ENCODE measurements at places on chromosomes 5 and 9.

DNA sequence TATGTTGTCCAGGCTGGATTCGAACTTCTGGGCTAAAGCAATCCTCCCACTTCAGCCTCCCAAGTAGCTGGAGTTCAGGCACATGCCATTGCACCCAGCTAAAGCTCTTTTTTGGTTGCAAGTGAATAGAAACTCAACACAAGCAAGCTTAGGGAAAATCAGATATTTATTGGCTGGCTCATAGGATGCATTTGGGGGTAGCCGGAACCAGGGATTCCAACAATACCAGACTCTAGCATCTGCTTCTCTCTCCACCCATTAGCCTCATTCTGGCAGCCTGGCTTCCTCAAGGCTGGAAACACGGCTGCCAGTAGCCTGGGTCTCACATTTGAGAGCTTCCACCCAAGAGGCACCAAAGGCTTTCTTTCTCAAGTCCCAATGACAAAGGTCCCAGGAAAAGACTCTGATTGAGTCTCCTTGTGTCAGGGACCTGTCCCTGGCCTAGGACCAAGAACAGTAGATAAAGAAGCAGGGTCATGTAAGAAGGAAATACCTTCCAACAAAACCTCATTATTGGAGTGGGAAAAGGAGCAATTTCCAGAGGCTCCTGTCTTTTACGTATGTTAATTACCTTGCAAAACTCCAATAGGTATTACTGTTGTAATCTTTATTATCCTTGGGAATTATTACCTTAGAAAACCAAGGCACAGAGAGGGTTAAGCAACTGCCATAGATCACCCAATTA is 23.0 kb upstream of the B4GALT1 start:
- no peak overlapping the region for H3K27ac ChIP-seq
- H3K36me3 ChIP-seq: no peaks in the 10 kb centered on the region
- H3K4me1 ChIP-seq: peaks cover 6% of the 10 kb centered on the region
- DNase-seq: no peak

GRCh38 chr5:150626853-150627276 is 13.6 kb upstream of the SYNPO start:
- no peak for DNase-seq
- no peak overlapping the region for H3K27ac ChIP-seq
- peaks cover 38% of the 10 kb centered on the region for H3K27me3 ChIP-seq
- H3K36me3 ChIP-seq: peaks cover 5% of the 10 kb centered on the region
- no peak overlapping the region for H3K4me3 ChIP-seq

DNA sequence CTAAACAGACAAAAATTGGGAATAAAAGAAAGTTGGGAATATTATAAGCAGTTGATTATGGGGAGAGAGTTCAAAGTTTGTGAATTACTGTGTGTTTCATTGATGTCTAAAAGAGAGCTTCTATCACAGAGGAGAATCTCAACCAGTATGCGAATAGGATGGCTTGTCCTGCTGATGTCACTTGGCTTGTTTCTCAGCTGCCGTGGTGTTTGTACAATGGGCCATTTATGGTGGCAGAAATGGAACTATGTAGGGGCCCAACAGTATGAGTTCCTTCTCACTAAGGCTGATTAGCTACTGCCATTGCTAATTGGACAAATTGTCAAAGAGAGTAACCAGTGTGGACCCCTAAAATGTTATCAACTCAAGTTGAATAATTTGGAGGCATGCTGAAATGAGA is 103.9 kb downstream of the ST8SIA4 start:
- DNase-seq: no peak
- H3K27me3 ChIP-seq: no peaks in the 10 kb centered on the region
- H3K4me1 ChIP-seq: no peaks in the 10 kb centered on the region
- no peak overlapping the region for H3K27ac ChIP-seq

DNA sequence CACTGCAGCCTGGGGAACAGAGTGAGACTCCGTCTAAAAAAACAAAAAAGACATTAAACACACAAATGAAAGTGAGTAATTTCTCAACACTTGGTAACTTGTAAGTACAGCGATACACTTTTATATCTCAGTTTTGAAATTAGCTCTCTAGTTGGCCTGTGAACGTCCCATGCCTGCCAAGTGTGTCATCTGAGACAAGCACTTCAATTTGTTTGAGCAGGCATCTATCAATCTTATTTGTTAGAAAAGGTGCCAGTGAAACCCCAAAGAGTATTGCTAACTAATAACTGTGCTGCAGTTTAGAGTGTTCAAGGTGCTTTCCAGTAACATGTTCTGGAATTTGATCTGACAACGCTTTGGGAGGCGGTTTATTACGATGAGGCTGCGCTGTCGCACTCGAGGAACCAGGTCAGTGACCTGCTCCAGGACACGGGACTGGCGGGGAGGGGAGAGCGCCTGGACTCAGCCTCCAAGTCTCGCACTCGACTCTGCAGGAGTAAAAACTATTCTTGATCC is 1.1 kb upstream of the SPIN1 start:
- H3K4me3 ChIP-seq: peak overlapping the region; percentile 96
- DNase-seq: peak; percentile 11
- no peaks in the 10 kb centered on the region for H3K36me3 ChIP-seq
- peaks cover 15% of the 10 kb centered on the region for H3K4me1 ChIP-seq
- no peaks in the 10 kb centered on the region for H3K27me3 ChIP-seq

DNA sequence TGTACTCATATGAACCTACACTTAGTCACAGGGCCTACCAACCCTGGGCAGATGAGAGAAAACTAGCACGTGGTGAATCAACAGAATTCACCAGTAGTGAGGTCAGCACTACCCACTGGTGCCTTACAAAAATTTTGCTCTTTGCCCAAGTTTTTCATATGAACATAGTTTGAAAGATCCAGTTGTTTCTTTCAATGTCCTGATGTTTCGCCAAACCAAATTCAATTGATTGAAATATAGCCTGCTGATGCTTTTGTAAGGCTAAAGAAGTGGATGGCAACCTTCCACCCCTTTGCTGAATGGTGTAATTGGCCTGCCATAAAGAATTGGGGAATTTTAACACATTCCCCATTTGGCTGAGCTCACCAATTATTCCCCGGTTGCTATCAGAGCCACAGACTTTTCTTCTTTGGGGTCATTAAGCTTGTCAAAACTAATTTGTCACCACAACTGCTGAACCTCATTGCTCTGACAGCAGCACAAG is 339.2 kb downstream of the GLIS3 start:
- no peak for DNase-seq
- no peak overlapping the region for H3K27ac ChIP-seq
- peaks cover 21% of the 10 kb centered on the region for H3K27me3 ChIP-seq
- H3K4me3 ChIP-seq: no peak overlapping the region

DNA sequence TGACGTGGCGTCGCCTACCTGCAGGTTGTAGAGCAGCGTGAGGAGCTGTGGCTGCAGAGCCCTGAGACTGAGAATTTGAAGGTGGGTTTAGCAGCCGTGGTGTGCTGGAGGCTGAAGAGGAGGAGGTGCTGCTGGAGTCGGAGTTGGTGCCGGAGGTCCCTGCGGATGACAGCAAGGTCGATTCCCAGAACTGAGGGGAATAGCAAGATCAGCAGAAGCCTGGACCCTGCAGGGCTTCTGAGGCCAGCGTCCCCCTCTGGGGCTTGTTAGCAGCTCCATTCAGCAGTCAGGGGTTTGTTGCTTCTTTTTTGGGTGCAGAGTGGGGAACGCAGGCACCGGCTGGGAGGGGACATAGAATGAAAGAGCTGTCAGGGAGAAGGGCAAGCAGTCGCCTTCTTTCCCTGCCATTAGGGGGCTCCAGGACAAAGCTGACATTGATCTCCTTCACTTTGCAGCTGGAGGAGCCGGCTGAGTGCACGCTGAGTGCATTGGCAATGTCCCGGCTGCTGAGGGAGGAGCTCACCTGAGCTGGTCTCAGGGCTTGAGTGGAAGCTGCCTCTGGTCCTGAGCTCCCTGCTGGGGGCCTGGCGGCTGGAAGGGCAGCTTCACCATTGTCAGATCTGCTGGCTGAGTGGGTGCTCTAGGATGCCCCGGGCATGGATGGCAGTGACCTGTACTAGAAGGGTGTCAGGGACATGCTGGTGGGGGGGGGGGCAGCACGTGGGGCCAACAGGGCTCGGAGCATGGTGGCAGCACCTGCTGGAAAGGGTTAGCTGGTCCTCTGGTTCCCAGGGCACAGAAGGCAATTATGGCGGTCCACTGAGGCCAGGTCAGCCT is 20.8 kb downstream of the OBP2B start:
- H3K36me3 ChIP-seq: peaks cover 3% of the 10 kb centered on the region
- H3K27me3 ChIP-seq: peaks cover 40% of the 10 kb centered on the region
- H3K27ac ChIP-seq: no peak overlapping the region
- H3K4me3 ChIP-seq: no peak overlapping the region

- H3K27me3 ChIP-seq: no peaks in the 10 kb centered on the region
- H3K4me1 ChIP-seq: peaks cover 32% of the 10 kb centered on the region
- DNase-seq: no peak
- H3K27ac ChIP-seq: no peak overlapping the region
- H3K4me3 ChIP-seq: no peak overlapping the region
- H3K36me3 ChIP-seq: peaks cover 7% of the 10 kb centered on the region
These were observed 22.4 kb downstream of the MVB12B start for GRCh38 chr9:126348911-126349550.

DNA sequence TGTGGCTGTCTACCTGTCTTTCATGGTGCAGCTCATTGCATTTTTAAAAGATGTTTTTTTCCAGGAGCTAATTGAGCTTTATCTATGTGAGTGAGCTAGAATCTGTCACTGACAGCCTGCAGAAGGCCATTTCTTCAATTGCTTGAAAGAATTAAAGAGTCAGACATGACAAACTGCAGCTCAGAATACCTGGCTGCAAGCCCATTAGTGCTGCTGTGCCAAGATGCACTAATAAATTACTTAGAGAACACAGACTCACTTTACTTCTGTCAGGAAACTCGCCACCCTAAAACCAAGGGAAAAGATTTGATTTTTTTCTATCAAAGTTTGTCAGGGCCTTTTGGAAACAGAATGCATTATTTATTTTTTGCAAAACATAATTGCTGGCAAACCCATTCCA is 368.3 kb downstream of the CAAP1 start:
- no peaks in the 10 kb centered on the region for H3K27me3 ChIP-seq
- no peak overlapping the region for H3K4me3 ChIP-seq
- no peak for DNase-seq

DNA sequence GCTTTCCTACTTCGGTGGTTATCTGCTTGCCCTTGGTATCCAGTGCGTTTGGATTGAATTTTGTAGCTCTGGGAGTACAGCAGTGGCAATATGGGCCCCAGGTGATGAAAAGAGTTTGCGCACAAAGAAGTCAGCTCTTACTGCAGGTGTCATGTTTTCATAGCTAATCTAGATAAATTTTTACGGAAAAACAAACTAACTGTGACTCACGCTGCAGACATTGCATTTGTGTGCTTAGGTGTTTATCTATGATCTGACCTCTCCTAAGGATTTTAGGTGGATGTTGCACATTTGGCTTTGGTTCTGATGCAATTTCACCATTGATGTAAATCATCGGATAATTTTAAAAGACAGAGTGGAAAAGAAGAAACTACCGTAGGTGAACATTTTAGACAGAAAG is 92.1 kb downstream of the VCAN start:
- H3K4me1 ChIP-seq: no peaks in the 10 kb centered on the region
- H3K27ac ChIP-seq: no peak overlapping the region
- DNase-seq: no peak
- H3K27me3 ChIP-seq: peaks cover 75% of the 10 kb centered on the region
- no peaks in the 10 kb centered on the region for H3K36me3 ChIP-seq
- H3K4me3 ChIP-seq: no peak overlapping the region

DNA sequence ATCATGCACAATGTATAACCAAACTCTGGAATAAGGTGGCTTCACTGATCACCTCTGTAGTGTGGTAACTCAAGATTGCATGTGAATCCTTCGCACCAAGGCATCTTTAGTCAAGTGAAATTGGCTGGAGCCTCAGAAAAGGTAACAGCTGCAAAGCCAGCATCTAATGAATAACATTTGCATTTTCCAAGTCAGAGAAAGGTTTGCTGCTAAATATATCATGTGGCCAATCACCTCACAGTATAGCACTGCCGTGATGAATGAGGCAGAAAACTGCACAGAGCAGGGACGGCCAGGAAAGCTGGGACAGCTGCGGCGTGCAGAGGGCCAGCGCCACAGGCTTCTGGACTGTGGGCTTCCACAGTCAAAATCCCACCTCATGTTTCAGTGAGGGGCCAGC is 18.5 kb downstream of the MRPS27 start:
- H3K4me1 ChIP-seq: peaks cover 27% of the 10 kb centered on the region
- H3K4me3 ChIP-seq: no peak overlapping the region
- H3K27ac ChIP-seq: no peak overlapping the region

- no peak for DNase-seq
- H3K27ac ChIP-seq: no peak overlapping the region
- no peaks in the 10 kb centered on the region for H3K36me3 ChIP-seq
- H3K27me3 ChIP-seq: peaks cover 6% of the 10 kb centered on the region
These were observed 63.3 kb upstream of the CKS2 start for GRCh38 chr9:89247431-89248353.

GRCh38 chr5:19172926-19173470 is 815.0 kb downstream of the CDH18 start:
- DNase-seq: no peak
- no peak overlapping the region for H3K4me3 ChIP-seq
- no peaks in the 10 kb centered on the region for H3K36me3 ChIP-seq

GRCh38 chr5:122653087-122654017 is 121.5 kb upstream of the SNX2 start:
- DNase-seq: no peak
- H3K4me1 ChIP-seq: no peaks in the 10 kb centered on the region
- no peak overlapping the region for H3K4me3 ChIP-seq
- peaks cover 13% of the 10 kb centered on the region for H3K27me3 ChIP-seq

GRCh38 chr9:134922066-134922931 is 4.6 kb upstream of the FCN1 start:
- no peaks in the 10 kb centered on the region for H3K4me1 ChIP-seq
- no peaks in the 10 kb centered on the region for H3K36me3 ChIP-seq
- DNase-seq: no peak

DNA sequence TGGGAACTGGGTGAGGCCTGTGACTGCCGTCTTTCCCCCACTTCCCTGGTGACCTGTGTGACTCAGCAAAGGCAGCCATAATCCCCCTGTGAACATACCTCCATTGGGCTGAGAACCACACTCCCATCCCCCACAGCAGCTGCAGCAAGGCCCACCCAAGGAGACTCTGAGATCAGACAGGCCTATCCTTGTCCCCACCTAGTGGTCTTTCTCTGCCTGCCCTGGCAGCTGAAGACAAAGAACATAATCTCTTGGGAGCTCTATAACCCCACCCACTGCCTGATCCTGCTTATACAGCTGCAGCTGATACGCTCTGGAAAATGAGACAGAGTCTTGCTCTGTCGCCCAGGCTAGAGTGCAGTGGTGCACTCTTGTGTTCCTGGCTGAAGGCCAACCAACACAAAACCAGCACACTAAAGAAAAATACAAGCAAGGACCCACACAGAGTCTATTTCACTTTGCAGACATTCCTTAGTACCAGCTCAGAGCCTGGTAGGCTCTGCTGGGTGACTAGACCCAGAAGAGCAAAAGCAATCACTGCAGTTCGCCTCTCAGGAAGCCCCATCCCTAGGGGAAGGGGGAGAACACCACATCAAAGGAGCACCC is 106.7 kb downstream of the MCTP1 start:
- H3K27me3 ChIP-seq: peaks cover 8% of the 10 kb centered on the region
- no peak for DNase-seq
- no peaks in the 10 kb centered on the region for H3K4me1 ChIP-seq
- no peak overlapping the region for H3K4me3 ChIP-seq

GRCh38 chr5:88664645-88665044 is 218.3 kb downstream of the MEF2C start:
- H3K4me1 ChIP-seq: peaks cover 22% of the 10 kb centered on the region
- no peaks in the 10 kb centered on the region for H3K36me3 ChIP-seq
- no peak overlapping the region for H3K27ac ChIP-seq
- H3K27me3 ChIP-seq: peaks cover 85% of the 10 kb centered on the region
